ENCODE measurements at places on chromosomes 2 and 18.

GRCh38 chr2:158507141-158507540, 50.4 kb downstream of the PKP4 start:
- no peaks in the 10 kb centered on the region for H3K27me3 ChIP-seq
- H3K4me3 ChIP-seq = no peak overlapping the region
- peak overlapping the region; percentile 91 for H3K27ac ChIP-seq
- H3K4me1 ChIP-seq = peaks cover 30% of the 10 kb centered on the region
- H3K36me3 ChIP-seq = peaks cover 14% of the 10 kb centered on the region

- peak overlapping the region; percentile 89 for H3K4me3 ChIP-seq
- peaks cover 46% of the 10 kb centered on the region for H3K4me1 ChIP-seq
- peak overlapping the region; percentile 48 for H3K27ac ChIP-seq
- no peak for DNase-seq
- no peaks in the 10 kb centered on the region for H3K36me3 ChIP-seq
Measured at GRCh38 chr2:64655018-64655664, 1.4 kb upstream of the SERTAD2 start.

- peaks cover 77% of the 10 kb centered on the region for H3K4me1 ChIP-seq
- peaks cover 5% of the 10 kb centered on the region for H3K36me3 ChIP-seq
- H3K27me3 ChIP-seq = no peaks in the 10 kb centered on the region
- peak; percentile 12 for DNase-seq
- no peak overlapping the region for H3K4me3 ChIP-seq
Measured at GRCh38 chr18:25167612-25168410, 184.2 kb downstream of the ZNF521 start.

- DNase-seq = no peak
- peaks cover 6% of the 10 kb centered on the region for H3K27me3 ChIP-seq
- H3K27ac ChIP-seq = peak overlapping the region; percentile 49
- H3K36me3 ChIP-seq = peaks cover 5% of the 10 kb centered on the region
- no peak overlapping the region for H3K4me3 ChIP-seq
Measured at GRCh38 chr2:23401427-23402204, 16.6 kb downstream of the KLHL29 start.

GRCh38 chr18:38895560-38895959, 1330.0 kb upstream of the CELF4 start:
- H3K27ac ChIP-seq = no peak overlapping the region
- H3K4me3 ChIP-seq = no peak overlapping the region
- H3K27me3 ChIP-seq = no peaks in the 10 kb centered on the region
- H3K36me3 ChIP-seq = no peaks in the 10 kb centered on the region

DNA sequence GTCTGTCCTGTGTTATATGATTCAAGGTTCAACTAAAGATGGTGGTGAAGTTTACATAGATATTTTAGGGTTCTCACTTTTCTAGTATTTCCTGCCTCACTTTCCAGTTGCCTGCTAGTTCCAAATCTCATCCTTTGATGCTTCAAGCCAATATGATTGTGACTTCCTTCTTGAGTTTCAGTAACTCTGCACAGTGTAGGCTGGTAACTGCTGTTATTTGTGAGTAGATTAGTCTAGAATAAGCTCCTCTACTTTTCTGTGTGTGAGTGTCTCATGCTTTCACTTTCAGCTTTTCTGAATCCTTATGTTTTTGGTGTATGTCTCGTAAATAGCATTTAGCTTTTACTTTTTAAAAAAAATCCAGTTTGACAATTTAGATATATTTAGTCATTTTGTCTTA, 42.6 kb downstream of the GALNT1 start:
- no peak for DNase-seq
- no peaks in the 10 kb centered on the region for H3K4me1 ChIP-seq
- no peak overlapping the region for H3K4me3 ChIP-seq
- H3K27ac ChIP-seq = no peak overlapping the region

- peaks cover 3% of the 10 kb centered on the region for H3K27me3 ChIP-seq
- H3K4me1 ChIP-seq = peaks cover 11% of the 10 kb centered on the region
- no peak overlapping the region for H3K27ac ChIP-seq
- no peak overlapping the region for H3K4me3 ChIP-seq
- no peaks in the 10 kb centered on the region for H3K36me3 ChIP-seq
Measured at GRCh38 chr2:170301626-170302025, 123.7 kb downstream of the MYO3B start.

DNA sequence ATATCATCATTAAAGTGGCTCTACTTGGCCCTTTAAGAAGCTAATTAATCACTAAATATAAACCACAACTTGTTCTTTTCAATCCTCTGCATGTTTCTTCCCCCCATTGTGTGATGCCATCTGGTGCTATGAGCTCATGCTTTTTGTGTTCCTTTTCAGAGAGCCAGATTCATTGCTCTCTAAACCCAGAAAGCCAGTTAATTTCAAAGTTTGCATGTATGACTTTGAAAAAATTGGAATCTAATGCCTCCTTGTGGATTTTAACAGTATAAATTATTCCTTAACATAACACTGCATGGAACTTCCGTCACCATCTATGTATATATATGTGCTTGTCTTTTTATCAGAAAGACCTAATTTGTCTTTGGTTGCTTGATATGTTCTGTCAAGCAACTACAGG, 31.1 kb downstream of the TMEM178A start:
- no peak for DNase-seq
- H3K4me1 ChIP-seq = peaks cover 49% of the 10 kb centered on the region
- no peaks in the 10 kb centered on the region for H3K27me3 ChIP-seq
- peaks cover 35% of the 10 kb centered on the region for H3K36me3 ChIP-seq
- H3K27ac ChIP-seq = peak overlapping the region; percentile 49

GRCh38 chr2:85401844-85402243, 8.3 kb downstream of the CAPG start:
- no peak for DNase-seq
- H3K4me1 ChIP-seq = peaks cover 8% of the 10 kb centered on the region
- peaks cover 5% of the 10 kb centered on the region for H3K27me3 ChIP-seq
- no peak overlapping the region for H3K4me3 ChIP-seq
- H3K36me3 ChIP-seq = peaks cover 21% of the 10 kb centered on the region
- peak overlapping the region; percentile 31 for H3K27ac ChIP-seq

- no peak overlapping the region for H3K4me3 ChIP-seq
- H3K4me1 ChIP-seq = peaks cover 61% of the 10 kb centered on the region
- peaks cover 3% of the 10 kb centered on the region for H3K27me3 ChIP-seq
- no peaks in the 10 kb centered on the region for H3K36me3 ChIP-seq
Measured at GRCh38 chr18:58536202-58536516, 92.7 kb downstream of the ALPK2 start.

GRCh38 chr2:228793116-228793515, 478.0 kb downstream of the PID1 start:
- H3K4me1 ChIP-seq = no peaks in the 10 kb centered on the region
- no peaks in the 10 kb centered on the region for H3K36me3 ChIP-seq
- H3K4me3 ChIP-seq = no peak overlapping the region
- H3K27me3 ChIP-seq = peaks cover 5% of the 10 kb centered on the region
- H3K27ac ChIP-seq = no peak overlapping the region
- DNase-seq = no peak

- peak overlapping the region; percentile 91 for H3K27ac ChIP-seq
- peaks cover 51% of the 10 kb centered on the region for H3K4me1 ChIP-seq
- H3K4me3 ChIP-seq = peak overlapping the region; percentile 91
- H3K27me3 ChIP-seq = peaks cover 8% of the 10 kb centered on the region
- no peak for DNase-seq
Measured at GRCh38 chr2:20450201-20450999, 3.5 kb downstream of the RHOB start.

- H3K4me1 ChIP-seq = peaks cover 53% of the 10 kb centered on the region
- no peaks in the 10 kb centered on the region for H3K36me3 ChIP-seq
- peaks cover 4% of the 10 kb centered on the region for H3K27me3 ChIP-seq
- DNase-seq = no peak
- H3K27ac ChIP-seq = peak overlapping the region; percentile 80
Measured at GRCh38 chr2:23456881-23457760, 72.1 kb downstream of the KLHL29 start.

DNA sequence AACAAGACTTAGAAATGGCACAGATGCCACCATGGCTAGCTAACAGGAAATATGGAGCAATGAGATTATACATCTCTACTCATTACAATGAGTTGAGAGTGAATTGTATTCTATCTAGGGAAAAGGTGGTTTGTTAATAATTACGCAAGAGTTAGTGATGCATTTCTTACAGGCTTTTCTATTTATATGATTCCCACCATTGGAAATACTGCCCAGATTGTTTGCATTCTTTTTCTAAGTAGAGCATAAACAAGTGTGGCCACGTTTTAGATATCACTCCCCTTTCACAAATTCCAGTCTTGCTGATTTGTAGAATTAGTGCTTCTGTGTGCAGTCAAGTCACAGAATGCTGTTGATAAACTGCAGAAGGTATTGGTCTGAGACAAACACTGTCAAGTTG, 56.6 kb downstream of the ZNF804A start:
- H3K36me3 ChIP-seq = no peaks in the 10 kb centered on the region
- H3K4me3 ChIP-seq = no peak overlapping the region
- H3K27ac ChIP-seq = no peak overlapping the region
- H3K27me3 ChIP-seq = no peaks in the 10 kb centered on the region

- H3K27me3 ChIP-seq = no peaks in the 10 kb centered on the region
- no peak for DNase-seq
- H3K36me3 ChIP-seq = peaks cover 63% of the 10 kb centered on the region
- H3K4me3 ChIP-seq = no peak overlapping the region
- peaks cover 4% of the 10 kb centered on the region for H3K4me1 ChIP-seq
Measured at GRCh38 chr2:109558076-109558882, 55.5 kb downstream of the SEPTIN10 start.

DNA sequence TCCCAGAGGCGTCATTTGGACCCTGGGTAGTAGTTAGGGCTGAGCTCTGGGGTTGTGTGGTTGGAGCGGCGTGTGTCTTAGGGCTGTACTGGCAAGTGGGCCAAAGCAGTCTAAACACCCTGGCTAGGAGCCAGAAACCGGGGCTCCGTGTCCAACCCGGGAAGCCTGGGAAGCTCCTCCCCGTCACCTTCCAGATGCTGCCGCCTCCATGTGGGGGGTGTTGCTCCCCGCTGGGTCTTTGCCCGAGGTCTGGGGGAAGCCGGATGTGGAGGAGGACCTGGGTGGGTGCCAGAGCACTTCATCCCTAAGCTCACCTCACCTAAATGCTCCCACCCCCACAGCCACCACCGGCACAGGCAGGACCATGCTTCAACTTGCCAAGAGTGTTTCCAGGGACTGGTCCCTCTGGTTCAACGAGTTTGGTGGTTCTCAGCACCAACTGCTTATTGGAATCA, 25.4 kb downstream of the TET3 start:
- no peak overlapping the region for H3K27ac ChIP-seq
- peaks cover 50% of the 10 kb centered on the region for H3K4me1 ChIP-seq
- H3K27me3 ChIP-seq = no peaks in the 10 kb centered on the region
- H3K36me3 ChIP-seq = peaks cover 35% of the 10 kb centered on the region

DNA sequence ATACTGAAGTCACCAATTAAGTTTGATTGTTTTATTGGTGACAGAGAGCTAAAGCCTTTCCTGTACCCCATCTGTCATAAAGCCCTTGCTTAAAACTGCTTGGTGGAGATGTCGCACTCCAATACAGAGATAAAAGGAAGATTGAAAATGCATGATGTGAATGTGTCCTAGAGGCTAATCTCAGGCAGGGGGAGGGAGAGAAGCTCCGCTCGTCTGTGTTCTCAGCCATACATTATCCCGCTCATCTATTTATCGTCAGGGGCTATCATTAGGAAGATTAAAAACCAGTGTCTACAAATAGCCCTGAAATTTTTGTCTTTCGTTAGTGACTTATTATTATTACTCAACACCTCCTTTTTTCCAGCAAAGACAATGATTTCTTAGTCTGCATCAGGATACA, 110.3 kb downstream of the CMPK2 start:
- H3K36me3 ChIP-seq = no peaks in the 10 kb centered on the region
- peaks cover 28% of the 10 kb centered on the region for H3K4me1 ChIP-seq
- H3K27me3 ChIP-seq = no peaks in the 10 kb centered on the region
- no peak overlapping the region for H3K27ac ChIP-seq
- H3K4me3 ChIP-seq = no peak overlapping the region

- no peak overlapping the region for H3K27ac ChIP-seq
- H3K36me3 ChIP-seq = peaks cover 11% of the 10 kb centered on the region
- peaks cover 27% of the 10 kb centered on the region for H3K4me1 ChIP-seq
- DNase-seq = no peak
- no peak overlapping the region for H3K4me3 ChIP-seq
Measured at GRCh38 chr2:217529271-217529670, 473.5 kb downstream of the TNS1 start.

- H3K4me1 ChIP-seq = peaks cover 20% of the 10 kb centered on the region
- H3K4me3 ChIP-seq = no peak overlapping the region
- DNase-seq = no peak
- H3K27me3 ChIP-seq = no peaks in the 10 kb centered on the region
- peaks cover 22% of the 10 kb centered on the region for H3K36me3 ChIP-seq
- peak overlapping the region; percentile 43 for H3K27ac ChIP-seq
Measured at GRCh38 chr2:158656492-158657229, 138.5 kb upstream of the DAPL1 start.

GRCh38 chr2:867296-867695, 83.4 kb upstream of the SNTG2 start:
- no peak for DNase-seq
- H3K27ac ChIP-seq = peak overlapping the region; percentile 57
- peaks cover 27% of the 10 kb centered on the region for H3K27me3 ChIP-seq
- peaks cover 60% of the 10 kb centered on the region for H3K4me1 ChIP-seq
- no peaks in the 10 kb centered on the region for H3K36me3 ChIP-seq
- H3K4me3 ChIP-seq = no peak overlapping the region

DNA sequence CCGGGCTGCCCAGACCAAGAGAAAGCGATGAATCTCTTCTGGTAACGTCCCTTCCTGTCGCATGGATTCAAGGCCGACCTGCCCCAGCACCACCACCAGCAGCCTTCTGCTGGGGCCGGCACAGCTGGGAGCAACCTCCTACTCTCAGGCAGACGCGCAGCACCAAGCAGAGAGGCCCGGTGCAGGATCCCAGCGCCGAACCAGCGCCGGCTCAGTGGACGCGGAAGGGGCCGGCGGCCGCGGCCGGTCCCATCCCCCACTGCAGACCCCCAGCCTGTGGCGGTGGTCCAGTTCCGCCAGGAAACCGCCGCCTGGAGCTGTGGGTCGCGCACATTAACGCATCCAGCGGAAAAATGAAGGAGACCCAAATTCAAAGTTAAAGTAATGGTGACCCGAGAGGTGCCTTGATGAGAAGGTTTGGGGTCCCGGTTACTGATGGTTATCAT, 525 bp upstream of the MAL start:
- H3K4me3 ChIP-seq = peak overlapping the region; percentile 54
- DNase-seq = peak; percentile 41
- H3K27ac ChIP-seq = no peak overlapping the region
- peaks cover 25% of the 10 kb centered on the region for H3K4me1 ChIP-seq

DNA sequence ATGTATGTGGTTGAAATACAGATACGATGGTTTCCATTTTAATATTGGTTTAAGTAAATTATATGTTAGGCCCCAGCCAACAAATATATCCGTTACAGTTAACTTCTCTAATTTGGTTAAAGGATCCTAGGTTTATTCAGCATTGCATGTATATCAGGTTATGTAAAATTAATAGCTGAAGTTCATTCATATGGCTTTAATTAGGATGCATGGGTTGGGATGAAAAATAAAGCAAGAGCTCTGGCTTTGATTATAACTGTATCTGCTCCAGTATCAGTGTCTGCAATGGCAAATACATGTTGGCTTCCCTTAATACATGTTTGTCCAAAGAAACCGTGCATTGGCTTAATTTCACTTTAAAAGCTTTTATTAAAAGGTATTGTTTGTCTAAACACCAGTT, 435.7 kb upstream of the SETBP1 start:
- H3K36me3 ChIP-seq = no peaks in the 10 kb centered on the region
- H3K4me3 ChIP-seq = no peak overlapping the region
- H3K27me3 ChIP-seq = no peaks in the 10 kb centered on the region
- no peaks in the 10 kb centered on the region for H3K4me1 ChIP-seq

All from nephron progenitor cell (in vitro differentiated cells).